ENCODE measurements at places on chromosomes 11 and 22.

DNA sequence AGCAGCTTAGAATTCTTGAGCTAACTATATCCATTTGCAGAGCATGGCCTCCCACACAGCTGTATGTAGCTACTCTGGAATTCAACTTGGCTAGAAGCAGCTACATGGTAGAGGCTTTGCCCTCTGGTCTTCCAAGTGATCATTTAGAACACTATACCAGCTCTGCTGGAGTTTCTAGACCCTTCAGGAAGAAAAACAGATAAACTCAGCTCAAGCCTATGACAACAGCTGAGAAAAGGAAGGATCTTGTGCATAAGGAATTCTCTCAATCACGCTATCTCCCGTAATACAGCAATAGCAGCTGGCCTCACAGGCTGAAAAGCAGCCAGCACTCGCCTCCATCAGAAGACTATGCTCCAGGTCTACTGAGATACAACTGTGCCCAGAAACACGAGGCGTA, 50.6 kb upstream of the APOA1 start:
- no peak for DNase-seq

DNA sequence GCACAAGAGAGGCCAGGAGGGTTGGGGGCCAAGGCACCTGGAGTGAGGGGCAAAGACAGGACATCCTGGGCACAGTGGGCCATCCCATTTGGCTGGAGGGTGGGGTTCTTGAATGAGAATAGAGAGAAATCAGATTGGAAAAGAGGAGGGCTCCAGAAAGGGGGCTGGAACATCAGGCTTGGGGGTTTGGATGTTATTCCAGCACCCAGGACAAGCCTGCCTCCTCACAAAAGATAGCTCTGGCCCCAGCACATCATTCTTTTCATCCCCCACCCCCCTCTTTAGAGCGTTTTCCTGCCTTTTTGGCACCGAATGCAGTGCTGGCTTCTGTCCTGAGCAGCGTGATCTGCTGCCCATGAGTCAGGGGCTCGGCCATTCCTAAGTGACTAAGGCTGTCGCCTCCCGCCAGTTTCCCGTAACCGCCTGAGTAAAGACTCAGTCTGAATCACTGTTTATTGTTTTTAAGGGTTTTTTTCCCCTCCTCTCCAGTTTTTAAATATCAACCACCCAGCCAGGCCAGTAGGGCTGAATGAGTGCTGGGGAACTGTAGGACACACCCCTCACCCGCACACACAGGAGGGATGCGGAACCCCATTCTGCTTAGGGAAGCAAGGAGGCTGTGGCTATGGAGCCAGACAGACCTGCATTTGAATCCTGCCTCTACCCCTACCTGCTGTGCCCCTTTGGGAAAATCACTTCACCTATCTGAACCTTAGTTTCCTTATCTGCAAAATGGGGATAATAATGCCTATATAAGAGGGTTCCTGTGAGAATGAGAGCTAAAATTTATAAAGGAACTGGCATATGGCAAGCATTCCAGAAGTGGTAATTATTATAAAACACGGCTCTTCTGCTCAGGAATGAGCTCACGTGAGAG, 32.4 kb upstream of the NAV2 start:
- DNase-seq: no peak

- DNase-seq: no peak
Measured at GRCh38 chr11:63877658-63878241, 38.8 kb downstream of the MARK2 start.

- no peak for DNase-seq
Measured at GRCh38 chr11:38416141-38416540, 1818.1 kb upstream of the RAG2 start.

DNA sequence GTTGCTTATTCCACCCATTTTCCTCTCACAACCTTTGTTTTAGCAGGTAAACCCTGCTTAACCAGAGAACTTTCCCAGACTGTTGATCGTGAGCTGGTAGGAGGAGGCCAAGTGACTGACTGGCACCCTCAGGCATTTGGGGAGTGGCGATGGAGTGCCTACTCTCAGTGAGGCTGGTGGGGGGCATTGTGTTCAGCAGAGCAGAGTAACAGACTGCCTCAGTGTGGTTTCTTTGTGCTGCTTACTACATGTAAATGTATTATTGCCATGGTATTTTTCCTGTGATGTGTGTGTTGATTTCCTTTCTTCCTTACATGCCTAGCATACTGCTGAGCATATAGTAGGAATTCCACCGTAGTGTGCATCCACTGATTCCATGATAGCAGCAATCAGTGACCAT, 2.6 kb downstream of the MARK2 start:
- DNase-seq: no peak

Data from activated naive CD4-positive, alpha-beta T cell treated with Interleukin-2 at 50 U/mL for 16 hours (primary cell).